ENCODE measurements at places on chromosomes 1 and 21.

DNA sequence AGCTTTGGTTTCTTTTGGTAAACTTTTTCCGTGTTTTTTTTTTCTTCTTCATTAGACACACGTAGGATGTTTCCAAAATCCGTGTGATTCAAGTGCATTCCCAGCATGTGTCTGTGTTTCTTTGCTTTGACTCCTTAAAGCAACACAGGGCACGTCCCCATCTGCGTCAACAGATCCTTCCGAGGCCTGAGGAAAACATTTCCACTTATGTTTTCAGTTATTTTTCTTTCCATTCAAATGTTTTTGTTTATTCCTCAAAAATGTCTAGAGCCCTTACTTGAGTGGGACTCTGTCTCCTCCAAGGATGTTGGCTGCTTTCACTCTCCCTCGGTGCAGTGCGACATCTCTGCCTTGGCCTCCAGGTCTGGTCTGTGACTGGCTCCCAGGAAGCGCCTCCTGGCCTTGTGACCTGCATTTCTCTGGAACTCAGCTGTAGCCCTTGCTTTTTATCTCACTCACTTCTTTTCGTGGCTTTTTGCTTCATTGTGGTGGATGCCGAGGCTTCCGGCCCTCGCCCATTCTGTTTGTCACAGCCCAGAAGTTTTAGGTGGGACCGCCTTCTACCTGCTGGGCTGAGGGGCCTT, 31.3 kb upstream of the SLC19A1 start:
- peak; percentile 38 for DNase-seq

DNA sequence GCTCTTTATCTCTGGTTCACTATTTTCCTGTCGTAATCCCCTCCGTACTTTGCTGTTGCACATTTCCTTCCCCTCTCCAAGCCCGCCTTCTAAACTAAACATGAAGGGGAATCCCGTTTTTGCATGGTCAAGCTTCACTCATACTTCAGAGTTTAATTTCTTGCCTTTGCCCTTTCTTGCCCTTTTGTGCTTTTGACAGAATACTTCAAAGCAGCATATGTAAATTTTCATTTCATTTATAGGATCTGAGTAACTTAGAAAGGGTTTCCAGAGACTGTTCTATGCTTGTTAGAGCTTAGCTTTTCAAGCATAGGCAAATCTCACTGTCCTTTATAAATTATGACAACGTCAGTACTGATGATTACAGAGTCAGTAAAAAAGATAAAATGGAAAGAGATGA, 27.7 kb downstream of the SPATA45 start:
- no peak for DNase-seq

DNA sequence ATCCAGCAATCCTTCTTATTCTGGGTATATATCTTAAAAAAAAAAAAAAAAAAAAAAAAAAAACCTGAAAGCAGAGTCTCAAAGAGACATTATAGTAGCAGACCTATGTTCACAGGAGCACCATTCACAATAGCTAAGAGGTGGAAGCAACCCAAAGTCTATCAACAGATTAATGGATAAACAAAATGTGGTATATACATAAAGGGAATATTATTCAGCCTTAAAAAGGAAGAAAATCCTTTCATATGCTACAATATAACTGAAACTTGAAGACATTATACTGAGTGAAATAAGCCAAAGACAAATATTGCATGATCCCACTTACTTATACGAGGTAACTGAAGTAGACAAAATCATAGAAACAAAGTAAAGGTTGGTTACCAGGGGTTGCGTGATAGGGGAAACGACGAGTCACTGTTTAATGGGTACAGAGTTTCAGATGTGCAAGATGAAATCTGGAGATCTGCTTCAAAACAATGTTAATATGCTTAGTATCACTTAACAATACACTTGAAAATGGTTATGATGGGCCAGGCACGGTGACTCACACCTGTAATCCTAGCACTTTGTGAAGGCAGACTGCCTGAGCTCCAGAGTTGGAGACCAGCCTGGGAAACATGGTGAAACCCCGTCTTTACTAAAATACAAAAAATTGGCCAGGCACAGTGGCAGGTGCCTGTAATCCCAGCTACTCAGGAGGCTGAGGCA, 29.5 kb downstream of the PIK3R3 start:
- DNase-seq: no peak

- DNase-seq: no peak
Measured at GRCh38 chr1:2060072-2060471, 9.9 kb downstream of the PRKCZ start.

DNA sequence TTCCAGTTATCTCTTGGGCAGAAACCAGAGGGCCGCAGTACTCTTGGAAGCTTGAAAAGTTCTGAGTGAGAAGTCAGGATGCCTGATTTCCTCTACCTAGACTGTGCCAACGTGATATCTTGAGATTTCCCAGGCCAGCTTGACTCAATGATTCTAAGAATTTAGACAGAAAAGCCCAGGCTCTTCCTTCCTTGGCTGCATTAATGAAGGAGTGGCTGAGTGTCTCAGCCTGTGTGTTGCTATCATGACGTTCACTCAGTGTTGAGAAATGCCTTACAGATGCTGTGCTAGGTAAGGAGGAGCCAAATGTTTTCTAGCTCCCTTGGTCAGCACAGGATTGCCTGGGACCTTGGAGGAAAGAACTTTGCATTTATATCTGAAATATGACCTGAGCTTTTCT, 454.1 kb upstream of the USP24 start:
- DNase-seq: no peak
